ENCODE measurements at places on chromosomes 7 and 10.
A peak's percentile ranks its signal among the peaks of the same experiment; 100 is the strongest.

GRCh38 chr7:135761751-135762488 is 13.3 kb upstream of the FAM180A start:
- no peak for DNase-seq

DNA sequence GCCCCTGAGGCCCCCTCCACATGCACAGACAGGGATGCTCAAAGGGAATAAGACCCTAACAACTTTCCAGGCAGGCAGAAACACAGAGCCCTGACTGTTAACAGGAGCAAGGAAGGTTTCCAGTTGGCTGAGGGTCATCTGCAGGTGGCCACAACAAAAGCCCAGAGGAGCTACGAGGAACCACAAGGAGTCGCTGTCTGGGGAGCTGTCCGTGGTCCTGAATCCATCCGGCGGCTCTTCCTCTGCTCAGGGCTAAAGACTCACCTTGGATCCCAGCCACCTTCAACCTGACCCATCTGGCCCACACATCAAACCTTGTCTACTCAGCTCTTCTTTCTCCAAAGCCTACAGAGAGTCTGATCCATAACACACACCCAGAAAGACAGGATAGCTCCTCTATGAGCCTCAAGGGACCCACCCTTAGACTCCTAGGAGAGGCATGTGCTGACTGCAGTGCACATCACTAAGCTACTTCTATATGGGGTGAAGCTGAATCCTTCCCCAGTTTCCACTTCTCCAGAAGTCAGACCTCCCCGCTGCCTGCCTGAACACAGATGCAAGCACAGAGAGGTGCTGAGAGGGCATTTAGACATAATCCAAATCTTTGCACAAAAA is 104.0 kb downstream of the SLIT1 start:
- peak; percentile 9 for DNase-seq

DNA sequence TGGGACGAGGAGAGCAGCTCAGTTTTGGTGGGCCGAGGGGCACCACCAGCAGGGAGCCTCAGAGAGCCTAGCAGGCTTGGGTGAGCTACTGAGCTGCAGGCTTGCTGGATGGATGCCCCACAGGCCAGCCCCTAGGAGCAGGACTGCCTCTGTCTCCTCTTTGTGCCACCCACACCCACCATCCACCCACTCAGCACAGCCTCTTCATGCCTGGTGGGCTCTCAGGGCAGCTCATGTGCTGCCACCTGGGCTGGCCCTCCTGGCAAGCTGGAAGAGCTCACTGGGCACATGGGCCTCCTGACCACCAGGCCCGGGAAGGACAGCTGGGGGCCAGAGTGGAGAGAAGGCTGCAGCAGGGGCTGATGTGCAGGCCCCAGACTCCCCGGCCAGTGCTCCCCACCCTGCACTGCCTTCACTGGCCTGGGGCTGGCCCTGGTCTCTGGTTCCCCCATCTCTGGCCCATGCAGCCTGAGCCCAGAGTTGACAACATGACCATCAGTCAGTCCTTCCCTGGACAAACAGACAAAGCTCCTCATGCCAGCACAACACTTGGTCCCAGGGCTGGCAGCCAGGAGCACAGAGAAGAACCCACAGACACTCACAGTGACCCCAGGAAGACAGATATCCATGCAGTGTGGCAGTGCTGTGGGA is 8.2 kb downstream of the RASGEF1A start:
- no peak for DNase-seq

- DNase-seq: no peak
These were observed 45.5 kb upstream of the DDC start for GRCh38 chr7:50610521-50611277.

DNA sequence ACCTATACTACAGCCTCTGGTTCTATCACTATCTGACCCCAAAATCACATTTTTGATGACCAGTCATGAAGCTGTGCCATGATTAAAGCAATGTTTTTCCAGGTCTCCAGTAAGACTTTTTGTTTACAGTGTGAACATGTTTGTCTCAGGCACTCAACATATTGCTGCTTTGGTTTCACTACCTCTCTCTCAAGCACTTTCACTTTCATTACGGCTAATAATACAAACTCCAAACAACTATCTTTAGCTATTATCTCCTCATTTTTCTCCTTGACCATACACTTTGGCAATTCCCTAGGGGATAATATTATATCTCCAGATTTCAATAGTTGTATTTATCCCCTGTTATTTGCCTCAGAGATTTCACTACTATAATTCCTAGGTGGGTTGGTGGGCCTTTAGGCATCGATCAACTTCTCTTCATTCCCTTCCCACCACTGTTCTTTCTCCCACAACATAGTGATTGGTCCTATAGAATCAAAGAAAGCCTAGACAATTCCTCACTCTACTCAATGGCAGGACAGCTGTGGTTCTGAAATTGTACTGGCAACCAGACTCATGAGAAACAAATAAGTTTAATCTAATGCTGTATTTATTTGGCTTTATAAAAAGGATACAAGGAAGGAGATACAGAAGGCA is 261.4 kb upstream of the ZWINT start:
- no peak for DNase-seq

GRCh38 chr7:127625331-127625730 is 7.4 kb upstream of the PAX4 start:
- no peak for DNase-seq

GRCh38 chr10:129523031-129523722 is 56.1 kb downstream of the MGMT start:
- no peak for DNase-seq

DNA sequence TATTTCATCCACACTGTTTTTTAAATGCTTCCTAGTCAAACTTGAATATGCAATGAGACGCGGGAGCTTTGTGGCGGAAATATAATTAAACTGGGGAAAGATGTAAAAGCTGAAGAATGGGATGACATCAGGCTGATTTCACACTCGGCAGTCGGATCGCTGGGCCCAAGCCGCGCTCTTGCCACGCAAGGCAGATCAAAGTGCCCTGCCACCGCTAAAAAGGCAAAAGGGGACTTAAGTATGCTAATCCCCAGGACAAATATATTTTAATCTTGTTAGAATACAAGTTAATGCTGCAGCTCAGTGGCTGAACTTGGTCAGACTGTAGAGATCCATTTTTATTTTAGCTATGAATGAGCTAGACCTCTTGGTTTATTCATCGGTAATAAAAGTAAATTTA is 13.8 kb downstream of the EN2 start:
- no peak for DNase-seq

DNA sequence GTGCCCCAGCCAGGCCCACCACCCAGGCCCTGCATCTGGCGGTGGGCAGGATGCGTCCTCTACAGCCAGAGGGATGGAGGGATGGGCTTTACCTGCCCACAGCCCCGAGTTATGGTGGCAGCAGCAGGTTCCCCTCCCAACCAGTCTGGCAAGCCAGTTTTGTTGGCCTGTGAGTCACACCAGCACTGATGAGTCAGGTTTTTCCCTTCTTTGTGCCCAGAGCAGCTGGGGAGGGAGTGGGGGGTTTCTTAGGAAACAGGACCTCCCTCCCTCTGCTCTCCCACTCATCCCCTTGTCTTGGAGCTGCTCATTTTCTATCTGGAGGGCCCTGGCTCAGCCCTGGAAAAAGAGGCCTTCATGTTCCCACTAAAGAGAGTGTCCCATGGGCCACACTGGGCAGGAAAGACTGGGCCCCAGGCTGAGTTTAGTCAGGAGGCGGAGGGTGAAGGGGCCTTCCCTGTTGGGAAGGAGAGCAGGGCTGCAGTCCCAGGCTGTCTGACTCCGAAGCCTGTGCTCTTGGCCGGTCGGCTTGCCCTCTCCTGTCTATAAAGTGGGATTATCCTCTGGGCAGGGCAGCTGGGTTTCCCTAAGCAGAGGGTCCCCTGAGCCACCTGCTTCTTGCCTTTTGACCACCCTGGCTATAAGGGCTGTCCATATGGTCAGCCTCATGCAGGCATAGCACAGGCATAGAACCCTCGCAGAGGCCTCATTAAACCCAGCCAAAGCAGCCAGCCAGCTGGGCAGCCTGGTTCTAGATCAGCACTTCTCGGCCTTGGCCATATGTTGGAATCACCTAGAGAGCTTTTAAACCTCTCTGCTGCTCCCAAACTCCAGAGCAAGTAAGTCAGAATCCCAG is 30.2 kb upstream of the ANKRD2 start:
- DNase-seq: no peak

GRCh38 chr7:20236043-20236442 is 18.9 kb upstream of the MACC1 start:
- DNase-seq: no peak

DNA sequence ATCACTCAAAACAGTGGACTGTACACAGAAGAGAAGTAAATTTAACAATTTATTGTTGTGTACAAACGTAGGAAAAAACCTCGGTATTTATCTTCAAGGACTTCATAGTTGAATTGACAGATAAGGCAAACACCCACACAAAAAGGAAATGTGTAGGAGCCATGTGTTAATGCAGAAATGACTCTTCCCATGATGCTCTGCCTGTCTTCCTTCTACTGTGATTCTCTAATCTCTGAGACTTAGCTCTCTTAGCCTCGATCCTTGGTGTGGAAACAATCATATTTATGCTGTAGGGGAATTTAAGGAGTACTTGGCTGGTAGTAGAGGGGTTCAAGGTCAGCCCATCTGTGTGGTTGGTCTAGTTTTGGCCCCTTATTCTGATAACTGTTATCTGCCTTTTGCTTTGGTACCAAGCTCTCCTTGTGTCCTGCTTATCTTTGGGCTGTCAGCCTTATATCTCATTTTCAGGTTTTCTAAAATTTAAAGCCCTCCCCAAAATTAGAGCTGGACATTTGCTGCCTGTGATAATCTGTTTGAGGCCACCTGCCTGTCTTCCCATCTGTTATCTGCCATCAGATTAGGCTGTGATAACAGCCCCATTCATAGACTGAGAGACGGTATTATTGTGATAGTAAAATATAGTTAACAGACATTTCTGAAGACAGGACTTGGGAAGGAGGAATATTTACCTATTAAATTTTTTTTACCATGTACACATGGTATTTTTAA is 81.7 kb downstream of the GPR85 start:
- no peak for DNase-seq

DNA sequence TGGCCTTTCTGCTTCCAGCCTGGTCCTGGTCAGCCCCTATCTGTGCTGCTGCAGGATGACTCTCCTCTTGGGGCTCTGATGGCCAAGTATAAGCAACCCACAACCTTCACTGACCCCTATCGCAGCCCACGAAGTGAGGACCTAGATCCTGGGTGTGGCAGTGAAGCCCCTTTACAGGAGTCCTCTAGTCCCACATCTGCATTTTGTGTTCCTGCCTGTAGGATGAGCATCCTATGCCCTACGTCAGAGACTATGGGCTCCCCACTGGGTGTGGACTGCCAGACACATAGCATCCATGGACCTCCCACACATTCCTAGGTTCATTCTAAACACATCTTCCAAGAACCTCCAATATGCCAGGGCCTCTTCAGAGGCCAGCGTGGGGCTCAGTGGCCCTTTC is 29.0 kb downstream of the ARHGAP22 start:
- DNase-seq: no peak

- DNase-seq: no peak
These were observed 15.5 kb downstream of the MSRB2 start for GRCh38 chr10:23110722-23111516.

All from SHP77 (cell line).